ENCODE measurements at places on chromosomes 6 and 20.

- no peak for DNase-seq
Observed at GRCh38 chr6:6386010-6386409, 65.5 kb upstream of the F13A1 start.

- no peak for DNase-seq
Observed at GRCh38 chr6:143744551-143745165, 66.9 kb downstream of the PHACTR2 start.

DNA sequence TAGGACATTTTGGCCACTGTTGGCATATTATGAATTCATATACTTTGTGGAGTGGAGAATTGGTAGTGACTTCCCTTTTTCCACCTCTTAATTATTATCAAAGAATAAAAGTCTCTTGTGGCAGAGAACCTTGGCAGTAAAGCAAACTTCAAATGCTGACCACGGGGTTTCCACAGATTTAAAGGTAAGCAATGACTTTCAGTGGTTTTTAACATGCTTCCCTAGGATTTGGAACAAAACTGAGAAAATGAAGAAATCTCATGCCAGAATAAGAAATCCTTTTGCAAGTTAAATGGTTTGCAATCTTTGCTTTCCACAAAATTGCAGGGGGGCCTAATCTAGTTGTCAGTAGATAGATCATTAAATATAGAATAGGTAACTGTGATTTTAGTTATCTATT lies 2.0 kb upstream of the SDC4 start:
- no peak for DNase-seq

DNA sequence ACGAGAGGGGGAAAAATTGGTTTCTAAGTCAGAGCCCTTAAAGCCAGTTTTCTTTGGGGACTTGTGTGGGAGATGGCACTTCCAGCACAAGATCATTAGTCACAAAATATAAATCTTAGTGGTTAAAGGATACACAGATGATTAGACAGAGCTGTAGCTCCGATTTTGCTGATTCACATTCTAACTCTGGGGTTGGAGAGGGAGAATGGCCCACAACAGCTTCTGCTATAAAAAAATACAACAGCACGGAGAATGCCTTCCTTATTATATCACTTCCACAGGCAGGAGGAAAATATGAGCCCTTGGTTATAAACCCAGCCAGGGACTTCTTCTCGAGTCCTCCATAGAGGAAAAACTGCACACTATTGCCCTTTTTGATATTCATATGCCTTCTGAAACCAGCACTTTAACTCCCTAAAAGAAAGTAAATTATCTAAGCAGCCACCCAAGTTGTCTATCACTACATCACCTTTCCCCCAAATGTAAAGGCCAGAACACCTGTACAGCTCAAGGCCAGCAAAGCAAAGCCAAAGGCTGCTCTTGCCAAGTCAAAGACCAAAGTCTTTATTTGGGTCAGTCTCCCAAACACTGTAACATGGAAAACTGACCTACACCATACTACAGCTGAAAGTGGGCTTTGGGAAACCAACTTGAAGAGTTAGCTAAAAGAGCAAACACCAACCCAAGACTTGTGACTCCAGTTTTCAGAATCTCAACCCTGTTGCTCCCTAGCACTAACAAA lies 10.4 kb downstream of the MRPL14 start:
- DNase-seq: no peak

- no peak for DNase-seq
Observed at GRCh38 chr6:45681860-45682511, 304.3 kb upstream of the SUPT3H start.

- DNase-seq: no peak
Observed at GRCh38 chr6:2471472-2471871, 226.1 kb upstream of the GMDS start.

- no peak for DNase-seq
Observed at GRCh38 chr20:52201395-52201794, 9.8 kb upstream of the ZFP64 start.

- no peak for DNase-seq
Observed at GRCh38 chr6:44923444-44923843, 404.7 kb upstream of the RUNX2 start.

DNA sequence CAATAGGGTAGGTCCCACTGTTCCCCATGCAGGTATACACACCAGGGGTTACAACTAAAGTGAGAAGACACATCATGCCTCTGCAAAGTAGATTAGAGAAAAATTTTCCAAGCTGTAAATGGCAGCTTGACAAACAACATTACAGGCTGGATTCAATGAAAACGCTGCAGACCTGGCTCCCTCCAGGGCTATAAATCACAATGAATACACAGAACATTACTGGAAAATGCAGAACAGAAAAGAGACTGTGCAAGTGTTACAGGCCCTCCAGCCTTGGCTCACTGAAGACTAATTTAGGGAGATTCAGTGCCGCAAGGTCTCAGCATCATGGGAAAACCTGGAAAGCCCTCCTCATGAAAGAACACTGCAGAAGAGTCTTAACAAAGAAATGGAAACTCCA lies 207.8 kb downstream of the KHDC1L start:
- no peak for DNase-seq

DNA sequence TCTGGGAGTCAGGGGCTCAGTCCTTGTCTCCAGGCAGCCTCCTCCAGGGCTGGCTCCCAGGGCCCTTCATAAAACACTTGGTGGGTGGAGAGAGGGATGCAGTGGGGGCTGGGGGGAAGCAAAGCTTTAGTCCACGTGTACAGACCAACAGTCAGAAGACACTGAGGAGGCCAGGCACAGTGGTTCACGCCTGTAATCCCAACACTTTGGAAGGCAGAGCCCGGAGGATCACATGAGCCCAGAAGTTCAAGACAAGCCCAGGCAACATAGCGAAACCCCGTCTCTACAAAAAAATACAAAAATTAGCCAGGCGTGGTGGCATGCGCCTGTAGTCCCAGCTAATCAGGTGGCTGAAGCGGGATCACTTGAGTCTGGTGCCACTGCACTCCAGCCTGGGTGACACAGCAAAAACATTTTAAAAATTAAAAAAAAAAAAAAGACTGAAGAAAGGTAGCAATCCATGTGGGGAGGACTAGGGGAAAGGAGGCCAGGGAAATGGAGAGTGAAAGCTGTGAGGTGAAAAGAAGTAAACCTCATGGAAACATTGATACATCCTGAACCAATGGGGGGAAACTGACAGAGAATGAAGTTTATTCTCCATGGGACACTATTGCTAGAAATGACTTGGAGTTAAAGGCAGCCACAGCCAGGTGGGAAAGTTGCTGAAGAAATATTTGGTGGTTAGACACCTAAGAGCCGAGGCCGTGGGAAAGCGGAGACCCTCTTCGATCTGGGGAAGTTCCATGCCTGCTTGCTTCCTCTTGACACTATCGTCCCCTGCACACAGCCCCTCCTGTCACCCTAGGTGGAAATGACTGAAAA lies 35.4 kb downstream of the PIM1 start:
- no peak for DNase-seq

DNA sequence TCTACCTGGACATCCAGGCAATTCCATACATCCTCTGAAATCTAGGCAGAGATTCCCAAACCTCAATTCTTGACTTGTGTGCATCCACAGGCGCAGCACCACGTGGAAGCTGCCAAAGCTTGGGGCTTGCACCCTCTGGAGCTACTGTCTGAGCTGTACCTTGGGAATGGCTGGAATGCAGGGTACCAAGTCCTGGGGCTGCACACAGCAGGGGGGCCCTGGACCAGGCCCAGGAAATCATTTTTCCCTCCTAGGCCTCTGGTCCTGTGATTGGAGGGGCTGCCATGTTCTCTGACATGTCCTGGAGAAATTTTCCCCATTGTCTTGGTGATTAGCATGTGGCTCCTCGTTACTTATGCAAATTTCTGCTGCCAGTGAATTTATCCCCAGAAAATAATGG lies 391.9 kb upstream of the CHD6 start:
- DNase-seq: no peak

GRCh38 chr20:56285496-56285895 lies 37.0 kb downstream of the MC3R start:
- no peak for DNase-seq

GRCh38 chr6:91291071-91291470 lies 704.2 kb upstream of the MAP3K7 start:
- no peak for DNase-seq

- DNase-seq: no peak
Observed at GRCh38 chr20:11438412-11438811, 479.3 kb upstream of the BTBD3 start.

GRCh38 chr20:57749131-57749690 lies 39.4 kb upstream of the PMEPA1 start:
- no peak for DNase-seq

GRCh38 chr6:35228481-35228880 lies 14.7 kb downstream of the SCUBE3 start:
- no peak for DNase-seq

GRCh38 chr6:111417946-111418345 lies 65.1 kb downstream of the REV3L start:
- no peak for DNase-seq

- DNase-seq: no peak
Observed at GRCh38 chr6:119799596-119800509, 450.3 kb upstream of the MAN1A1 start.

DNA sequence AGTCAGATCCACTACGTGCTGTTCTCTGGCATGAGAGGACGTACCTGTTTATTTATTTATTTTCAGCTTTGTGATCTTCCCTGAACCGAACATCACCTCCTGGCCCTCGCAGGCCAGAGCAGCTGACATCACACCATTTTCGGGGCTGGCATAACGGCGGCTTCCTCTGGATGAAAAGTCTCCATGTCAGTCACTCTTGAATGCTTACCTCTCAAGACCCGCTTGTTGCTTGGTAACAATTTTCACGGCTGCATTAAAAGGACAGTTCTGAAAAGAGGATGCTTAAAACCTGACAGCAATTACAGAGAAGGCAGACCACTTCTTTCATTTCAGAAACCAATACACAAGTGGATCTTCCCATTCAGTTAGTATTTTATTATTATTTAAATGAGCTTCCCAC lies 159.8 kb upstream of the CDH4 start:
- DNase-seq: no peak

DNA sequence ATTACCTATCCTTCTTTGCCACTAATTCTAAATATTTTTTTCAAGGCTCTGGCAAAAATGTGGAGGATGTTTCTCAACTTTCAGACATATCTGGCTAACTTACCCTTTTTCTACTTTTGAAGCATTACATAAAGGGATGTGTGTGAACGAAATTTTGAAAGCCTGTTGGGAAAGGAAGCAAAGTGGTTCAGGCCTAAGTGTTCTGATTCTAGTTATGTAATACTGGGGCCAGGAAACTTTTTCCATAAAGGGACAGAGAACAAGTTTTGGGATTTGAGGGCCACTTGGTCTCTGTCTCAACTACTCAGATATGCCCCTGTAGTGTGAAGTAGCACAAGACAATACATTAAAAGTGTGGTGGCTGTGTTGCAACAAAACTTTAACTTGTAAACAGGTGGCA lies 721.8 kb downstream of the PHF3 start:
- no peak for DNase-seq

DNA sequence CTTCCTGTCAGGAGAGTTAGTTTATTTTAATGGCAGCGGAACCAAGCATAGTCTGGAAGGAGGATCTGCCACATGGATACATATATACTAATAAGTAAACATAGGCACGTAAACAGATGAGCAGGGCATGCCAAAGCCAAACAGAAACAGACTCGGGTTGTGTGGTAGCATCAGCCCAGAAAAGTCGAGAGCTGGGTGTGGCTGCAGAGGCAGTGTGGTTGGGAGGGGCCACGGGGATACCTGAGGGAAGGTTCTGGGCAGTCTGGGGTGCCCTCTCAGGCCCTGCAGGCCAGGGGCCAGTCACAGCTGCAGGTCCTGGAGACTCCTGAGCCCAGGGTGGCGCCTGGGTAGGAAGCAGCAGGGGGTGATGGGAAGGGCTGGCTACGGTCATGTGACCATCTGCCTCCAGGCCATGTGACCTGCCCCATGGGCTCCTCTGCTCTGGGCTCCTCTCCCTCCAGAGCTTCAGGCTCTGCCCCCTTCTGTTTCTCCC lies 42.8 kb upstream of the MRPS10 start:
- no peak for DNase-seq

DNA sequence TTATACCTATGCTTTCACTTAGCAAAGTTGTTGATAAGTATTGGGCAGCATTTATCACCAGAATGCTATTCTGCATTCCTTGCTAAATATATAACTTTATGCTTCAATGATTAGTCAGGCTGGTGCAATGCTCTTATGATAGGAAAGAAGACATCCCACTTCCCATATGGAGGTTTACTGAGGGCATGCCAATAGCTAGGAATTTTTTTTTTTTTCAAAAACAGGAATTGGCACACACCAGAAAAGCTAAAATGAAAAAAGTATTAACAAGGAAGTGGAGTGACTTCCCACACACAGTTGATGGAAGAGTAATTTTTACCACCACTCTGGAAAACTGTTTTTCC lies 90.8 kb downstream of the FRK start:
- no peak for DNase-seq

GRCh38 chr6:87498048-87498447 lies 25.3 kb downstream of the SLC35A1 start:
- DNase-seq: no peak

DNA sequence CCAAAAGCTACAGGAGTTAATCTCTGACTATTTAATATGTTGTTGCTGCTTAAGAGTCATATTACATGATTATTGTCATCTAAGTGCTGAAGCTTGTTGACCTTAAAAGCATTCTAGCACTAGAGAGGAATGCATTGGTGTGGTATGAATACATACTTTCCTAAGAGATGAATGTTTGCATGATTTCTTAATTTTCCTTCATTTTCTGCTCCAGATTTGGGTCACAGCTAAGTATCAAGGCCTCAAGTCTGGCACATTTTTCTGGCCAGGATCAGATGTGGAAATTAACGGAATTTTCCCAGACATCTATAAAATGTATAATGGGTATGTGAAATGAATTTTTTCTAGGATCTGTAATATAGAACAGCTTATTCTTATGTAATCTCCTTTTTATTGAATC lies 53.6 kb downstream of the ENPP1 start:
- DNase-seq: no peak

All from stimulated activated CD8-positive, alpha-beta memory T cell treated with anti-CD3 and anti-CD28 coated beads, Interleukin-7, amount 100 ng/mL, for 1 hour (primary cell).